ENCODE measurements at places on chromosomes 2 and 18.

GRCh38 chr2:20450201-20450999 is 3.5 kb downstream of the RHOB start:
- DNase-seq = peak; percentile 7

- DNase-seq = no peak
These were observed 204.6 kb downstream of the SH3RF3 start for GRCh38 chr2:109333414-109334210.

GRCh38 chr2:166234112-166234846 is 106.5 kb upstream of the SCN1A start:
- no peak for DNase-seq

DNA sequence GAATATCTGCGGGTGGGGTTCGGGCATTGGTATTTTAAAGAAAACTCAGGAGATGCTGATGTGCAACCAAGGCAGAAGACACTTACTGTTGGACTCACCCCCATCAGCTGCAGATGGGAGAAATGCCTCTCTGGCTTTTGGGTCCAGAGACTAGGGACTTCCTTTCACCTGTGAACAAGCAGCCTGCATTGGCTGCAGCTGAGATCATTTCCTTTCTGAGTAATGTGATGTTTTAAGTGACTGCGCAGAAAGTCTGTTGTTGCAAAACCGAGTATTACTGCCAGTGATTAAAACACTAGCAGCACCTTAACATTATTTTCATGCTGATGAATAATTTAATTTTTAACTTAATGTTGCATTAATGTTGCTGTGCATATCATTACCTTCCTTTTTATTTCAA is 143.0 kb downstream of the TSN start:
- DNase-seq = no peak

DNA sequence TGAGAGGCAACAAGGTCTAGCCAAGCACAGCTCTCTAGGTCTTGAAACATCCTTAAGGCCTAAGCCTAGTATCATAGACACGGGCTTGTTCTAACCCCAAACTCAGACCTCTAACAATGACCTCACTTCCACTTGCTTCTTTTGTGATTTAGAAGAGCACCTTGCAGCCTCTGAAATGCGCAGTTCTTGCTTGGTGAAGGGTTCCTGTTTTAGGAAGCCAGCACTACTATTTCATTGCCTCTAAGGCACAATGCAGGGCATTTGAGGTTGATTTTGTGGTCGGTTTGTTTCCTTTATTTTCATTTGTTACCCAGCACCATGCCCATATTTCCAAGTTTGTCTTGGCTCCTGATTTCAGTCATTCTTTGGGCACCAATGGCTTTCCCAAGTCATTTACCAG is 117.0 kb upstream of the CYP1B1 start:
- DNase-seq = no peak

DNA sequence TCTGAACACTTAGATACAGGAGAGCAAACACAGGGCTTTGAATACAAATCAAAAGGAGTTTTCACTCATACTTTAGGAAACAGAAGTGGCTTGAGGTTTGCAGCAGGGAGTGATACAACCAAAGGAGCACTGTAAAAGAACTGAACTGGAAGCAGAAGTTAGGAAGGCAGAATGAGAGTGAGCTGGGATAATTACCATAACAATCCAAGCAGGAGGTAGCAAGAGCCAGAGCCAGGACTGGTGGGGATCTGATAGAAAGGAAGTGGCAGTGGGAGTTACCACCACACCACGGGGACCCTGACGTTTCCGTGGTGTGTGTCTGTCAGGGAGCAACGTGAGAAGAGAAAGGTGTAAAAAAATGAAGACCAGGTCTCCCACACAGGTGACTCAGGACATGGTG is 81.3 kb upstream of the EPB41L3 start:
- no peak for DNase-seq

DNA sequence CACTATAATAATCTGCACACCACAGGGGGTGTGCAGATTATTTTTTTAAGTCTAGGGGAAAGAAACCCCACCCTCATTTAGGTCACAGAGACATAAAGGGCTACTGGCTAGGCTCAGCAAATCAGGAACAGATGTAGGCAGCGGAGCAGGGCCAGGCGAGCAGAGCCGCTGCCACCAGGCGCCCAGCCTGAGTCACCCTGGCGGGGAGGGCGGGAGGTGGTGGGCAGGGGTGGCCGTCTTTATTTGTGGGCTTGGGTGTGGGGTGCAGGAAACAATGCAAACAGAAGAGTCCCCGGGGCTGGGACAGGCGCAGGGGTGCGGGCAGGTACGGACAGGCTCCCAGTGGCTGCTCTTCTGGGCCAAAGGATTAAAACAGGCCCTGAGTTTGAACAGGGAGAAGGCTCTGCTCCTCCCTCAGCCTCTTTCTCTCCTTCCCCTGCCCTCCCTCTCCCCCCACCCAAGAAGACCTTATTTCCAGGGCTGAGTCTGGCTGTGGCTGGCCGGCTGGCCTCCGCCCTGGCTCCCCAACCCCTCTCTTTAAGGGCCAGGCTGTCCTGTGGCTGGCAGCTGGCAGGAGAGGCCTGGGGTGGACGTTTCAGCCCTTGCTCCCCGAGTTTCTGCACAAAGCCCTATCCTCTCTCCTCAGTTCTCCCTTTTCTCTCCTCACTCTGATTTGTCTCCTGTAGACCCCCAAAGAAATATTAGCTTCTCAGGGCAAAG is 142.9 kb upstream of the SMAD2 start:
- DNase-seq = no peak

DNA sequence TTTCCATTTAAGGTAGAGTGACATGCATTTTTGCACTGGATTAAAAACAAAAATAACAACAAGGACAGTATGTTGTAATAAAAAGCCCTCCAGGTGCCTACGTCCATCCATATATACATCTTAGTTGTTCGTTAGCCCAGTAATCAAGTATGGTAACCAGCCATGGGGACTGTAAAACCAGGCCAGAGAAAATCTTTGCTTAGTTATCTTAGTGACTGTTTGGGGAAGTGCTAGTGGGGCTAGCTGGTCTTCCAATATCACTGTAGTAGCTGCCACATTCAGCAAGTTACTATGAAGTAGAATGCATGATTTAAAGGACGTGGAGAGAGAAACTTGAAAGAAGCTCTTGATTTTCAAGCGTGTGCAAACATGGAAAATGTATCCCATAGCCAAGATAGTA is 95.9 kb upstream of the STON1 start:
- no peak for DNase-seq

DNA sequence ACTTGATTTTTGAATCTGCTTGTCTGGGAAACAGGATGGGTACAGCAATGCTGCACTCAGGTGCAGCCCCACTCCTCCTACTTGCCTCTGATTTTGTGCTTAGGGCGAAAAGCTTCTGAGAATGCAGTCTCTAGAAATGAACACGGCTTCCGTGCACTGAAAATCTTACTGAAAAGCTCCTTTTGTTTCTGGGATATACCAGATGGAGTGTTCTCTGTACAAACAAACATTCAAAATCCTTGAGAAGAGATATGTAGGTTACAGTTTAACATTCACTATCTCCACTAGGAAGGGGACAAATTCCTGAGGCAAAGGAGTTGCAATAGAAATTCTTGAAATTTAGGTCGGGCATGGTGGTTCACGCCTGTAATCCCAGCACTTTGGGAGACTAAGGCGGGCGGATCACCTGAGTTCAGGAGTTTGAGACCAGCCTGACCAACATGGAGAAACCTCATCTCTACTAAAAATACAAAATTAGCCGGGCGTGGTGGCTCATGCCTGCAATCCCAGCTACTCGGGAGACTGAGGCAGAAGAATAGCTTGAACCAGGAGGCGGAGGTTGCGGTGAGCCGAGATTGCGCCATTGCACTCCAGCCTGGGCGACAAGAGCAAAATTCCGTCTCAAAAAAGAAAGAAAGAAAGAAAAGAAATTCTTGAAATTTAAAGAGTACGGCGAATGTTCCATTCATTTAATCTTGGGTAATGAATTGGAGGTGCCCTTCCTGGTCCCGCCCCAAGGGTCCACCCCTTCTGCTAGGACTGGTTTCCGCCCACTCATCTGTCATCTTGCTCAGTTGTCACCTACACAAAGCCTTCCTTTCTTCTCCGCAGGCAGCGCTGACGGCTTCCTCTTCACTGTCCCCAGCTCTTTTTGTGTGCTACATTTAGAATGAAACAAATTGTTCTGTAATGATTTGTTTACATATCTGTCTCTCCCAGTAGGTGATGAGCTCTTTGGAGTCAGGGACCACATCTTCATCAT is 92.4 kb downstream of the SOCS6 start:
- DNase-seq = peak; percentile 13

DNA sequence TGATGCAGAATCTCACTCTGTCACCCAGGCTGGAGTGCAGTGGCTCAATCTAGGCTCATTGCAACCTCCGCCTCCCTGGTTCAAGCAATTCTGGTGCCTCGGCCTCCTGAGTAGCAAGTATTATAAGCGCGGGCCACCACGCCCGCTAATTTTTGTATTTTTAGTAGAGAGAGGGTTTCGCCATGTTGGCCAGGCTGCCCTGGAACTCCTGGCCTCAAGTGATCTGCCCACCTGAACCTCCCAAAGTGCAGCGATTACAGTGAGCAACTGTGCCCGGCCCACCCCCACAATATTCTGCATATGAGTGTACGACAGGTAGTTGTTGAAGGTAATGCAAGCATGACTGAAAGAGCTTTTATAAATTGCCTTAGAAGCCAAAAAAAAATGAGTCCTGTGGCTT is 1.2 kb downstream of the WDR75 start:
- DNase-seq = peak; percentile 61

DNA sequence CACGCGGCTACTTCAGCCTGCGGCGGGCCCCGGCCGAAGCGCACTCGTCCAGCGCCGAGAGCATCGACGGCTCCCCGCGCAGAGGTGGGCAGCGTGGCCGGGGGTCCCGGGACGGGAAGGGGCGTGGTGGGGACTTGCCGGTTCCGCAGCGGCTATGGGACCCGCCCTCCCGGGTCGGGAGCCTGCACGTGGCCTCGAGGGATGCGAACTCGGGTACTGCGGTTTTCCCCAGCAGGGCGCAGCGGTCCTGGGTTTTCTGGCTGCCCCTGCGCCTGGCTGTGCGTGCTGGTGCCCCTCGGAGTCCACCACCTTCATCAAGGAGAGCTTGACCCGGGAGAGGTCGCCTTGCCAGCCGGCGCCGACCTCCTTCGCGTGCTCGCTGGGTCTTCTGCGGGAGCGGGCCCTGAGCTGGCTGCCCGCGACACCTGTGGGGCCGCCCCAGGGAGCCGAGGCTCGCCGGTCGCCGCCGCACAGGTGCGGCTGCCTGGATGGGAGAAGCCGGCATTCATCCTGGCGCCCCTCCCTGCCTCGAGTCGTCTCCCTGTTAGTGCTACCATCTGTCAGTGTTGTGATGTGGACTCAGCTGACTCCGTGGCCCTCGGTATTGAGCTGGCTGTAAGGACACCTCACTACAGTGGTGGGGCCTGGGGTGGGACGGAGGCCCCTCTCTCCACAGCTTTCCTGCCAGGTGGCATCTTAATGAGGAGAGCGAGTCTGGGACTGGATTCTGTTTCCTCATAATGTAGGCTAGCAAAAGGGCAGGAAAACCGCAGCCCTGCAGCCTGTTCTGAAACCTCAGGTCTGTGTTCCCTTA is 177.3 kb downstream of the AGAP1 start:
- DNase-seq = no peak

DNA sequence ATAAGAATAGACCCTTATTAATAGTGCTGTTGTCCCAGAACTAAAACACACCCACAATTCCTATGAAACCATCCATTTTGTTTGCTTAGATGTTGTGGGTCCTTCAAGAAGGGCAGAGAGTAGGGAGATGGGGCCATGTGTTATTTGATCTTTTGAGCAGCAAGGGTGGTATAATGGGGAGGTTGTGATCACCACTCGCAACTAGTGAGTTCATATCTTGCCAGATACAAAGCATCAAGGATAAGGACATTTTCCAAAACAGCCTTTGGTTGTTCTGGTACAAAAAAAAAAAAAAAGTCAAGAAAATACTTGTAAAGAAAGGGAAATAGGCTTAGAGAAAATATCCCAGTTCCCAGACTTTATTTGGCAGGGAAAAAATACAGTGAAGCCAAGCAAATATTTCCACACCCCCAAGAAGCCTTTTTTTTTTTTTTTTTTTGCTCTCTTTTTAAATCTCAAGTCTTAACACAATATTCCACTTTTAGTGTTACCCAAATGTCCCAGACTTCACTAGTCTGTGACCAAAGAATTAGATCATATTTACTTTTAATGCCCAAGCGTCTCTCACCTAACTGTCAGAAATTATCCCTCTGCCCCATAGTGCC is 54.1 kb downstream of the ANTXR1 start:
- DNase-seq = no peak

DNA sequence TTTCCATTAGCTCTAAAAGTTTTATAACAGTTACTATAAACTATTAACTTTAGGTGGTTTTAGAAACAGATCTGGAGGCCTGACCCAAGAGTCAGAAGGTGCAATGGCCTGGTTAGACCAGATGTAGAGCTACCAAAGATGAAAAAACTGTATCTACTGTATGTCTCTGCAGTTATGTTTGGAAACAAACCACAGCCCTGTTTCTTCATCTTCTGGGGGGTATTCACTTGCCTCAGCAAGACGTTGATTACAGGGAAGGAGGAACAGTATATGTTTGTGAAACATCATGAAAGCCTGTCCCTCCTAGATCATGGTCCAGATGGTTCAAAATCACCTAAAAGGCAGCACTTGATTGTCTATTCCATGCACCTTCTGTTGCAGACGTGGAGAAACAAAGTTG is 220.2 kb downstream of the SUCLG1 start:
- DNase-seq = no peak

GRCh38 chr2:10256515-10257031 is 46.1 kb upstream of the HPCAL1 start:
- DNase-seq = no peak

GRCh38 chr2:232567721-232568120 is 17.2 kb downstream of the EIF4E2 start:
- DNase-seq = no peak

DNA sequence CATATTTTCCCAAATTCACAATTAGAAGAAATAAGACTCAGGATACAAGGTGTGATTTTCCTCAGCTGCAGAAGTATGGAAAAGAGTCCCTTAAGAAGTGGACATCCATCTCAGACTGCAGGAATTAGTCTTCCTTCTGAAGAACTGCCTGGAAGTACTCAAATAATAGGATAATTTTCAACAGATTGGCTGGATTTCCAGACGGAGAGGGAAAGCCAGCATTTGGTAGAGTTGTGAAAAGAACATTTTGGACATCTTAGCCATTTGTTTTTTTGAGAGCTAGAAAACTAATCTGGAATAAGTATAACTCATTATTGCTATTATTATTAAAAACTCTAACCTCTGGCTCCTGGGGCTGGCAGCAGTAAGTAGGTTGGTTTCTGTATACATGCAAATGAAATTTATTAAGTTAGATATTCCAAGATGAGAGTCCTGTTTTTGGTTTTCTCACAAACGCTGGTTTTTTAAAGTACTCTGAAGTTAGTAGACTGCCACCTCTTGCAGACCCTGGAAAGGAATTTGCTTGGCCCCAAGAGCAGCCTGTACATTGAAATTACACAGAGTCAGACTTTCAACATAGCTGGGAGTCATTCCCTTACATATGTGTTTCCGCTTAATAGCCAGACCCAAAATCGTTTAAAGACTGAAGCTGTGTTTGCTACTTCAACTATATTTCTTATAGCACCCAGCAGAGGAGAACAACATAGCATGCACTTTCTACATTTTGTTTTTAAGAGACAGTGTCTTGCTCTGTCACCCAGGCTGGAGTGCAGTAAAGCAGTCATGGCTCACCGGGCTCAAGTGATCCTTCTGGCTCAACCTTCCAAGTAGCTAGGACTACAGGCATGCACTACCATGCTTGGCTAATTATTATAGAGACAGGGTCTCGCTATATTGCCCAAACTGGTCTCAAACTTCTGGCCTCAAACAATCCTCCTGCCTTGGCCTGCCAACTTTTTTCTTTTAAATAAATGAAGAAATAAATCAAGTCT is 142.4 kb downstream of the THADA start:
- no peak for DNase-seq
